ENCODE measurements at places on chromosomes 7 and 10.

GRCh38 chr10:51129946-51130544 is 55.8 kb downstream of the PRKG1 start:
- DNase-seq = no peak

GRCh38 chr7:149621776-149622175 is 124.2 kb upstream of the ZNF746 start:
- no peak for DNase-seq

DNA sequence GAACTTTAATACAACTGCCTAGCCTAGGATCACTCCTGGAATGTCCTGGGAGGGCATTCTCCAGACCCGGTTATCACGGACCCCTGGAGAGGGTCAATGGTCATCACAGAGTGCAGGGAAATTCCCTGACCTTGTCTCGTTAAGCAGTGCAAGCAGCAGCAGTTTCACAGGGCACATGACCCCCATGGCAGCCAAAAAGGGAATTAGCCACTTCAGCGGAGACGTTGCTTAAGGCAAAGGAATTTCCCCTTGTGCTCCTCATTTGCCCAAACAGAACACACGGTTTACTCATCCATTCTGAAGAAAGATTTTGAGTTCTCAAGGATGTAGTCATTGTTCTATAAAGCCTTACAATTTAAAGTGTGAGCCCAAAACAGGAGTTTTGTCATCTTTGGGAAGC is 260.3 kb downstream of the SNX13 start:
- DNase-seq = no peak

DNA sequence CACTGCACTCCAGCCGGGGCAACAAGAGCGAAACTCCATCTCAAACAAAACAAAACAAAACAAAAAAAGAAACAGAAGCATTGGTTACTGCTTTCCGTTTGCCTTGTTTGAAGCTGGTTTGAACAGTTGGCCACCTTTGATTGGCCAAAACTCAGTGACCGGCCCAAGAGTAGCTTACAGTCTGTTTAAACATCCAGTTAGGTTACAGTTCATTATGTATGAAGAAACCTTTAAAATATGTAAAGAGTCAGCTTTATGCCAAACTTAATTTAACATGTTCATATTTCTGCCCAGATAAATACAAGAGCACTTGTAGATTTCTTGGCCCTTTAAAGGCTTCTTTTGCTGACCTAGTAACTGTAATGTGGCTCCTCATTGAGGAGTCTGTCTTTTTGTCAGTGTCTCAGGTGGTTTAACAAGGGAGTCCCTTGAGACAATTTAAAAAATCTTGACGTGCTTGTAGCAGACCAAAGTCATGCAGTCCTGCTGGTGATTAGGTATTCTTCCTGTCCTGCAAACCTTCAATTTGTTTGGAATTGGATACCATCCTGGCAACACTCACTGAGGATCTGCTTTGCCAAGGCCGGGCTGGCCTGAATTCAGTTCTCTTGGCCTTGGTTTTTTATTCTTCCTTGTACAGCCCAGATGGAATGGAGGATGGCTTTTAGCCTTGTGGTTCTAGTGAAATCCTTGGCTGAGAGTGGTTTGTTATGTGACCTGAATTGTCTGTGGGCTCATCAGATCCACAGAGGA is 128.9 kb downstream of the PLXDC2 start:
- DNase-seq = no peak

Measured in GM19239 (cell line).